Left kidney (tissue), 8 donors: ENCODE measurements at places on chromosomes 5 and 9. TPM values are rescaled to one million over a fixed set of nuclear protein-coding genes. Genes with fewer than 3 reads are reported as not detected.

PALM2AKAP2 gene
- 11.0 TPM for polyA plus RNA-seq

DNA sequence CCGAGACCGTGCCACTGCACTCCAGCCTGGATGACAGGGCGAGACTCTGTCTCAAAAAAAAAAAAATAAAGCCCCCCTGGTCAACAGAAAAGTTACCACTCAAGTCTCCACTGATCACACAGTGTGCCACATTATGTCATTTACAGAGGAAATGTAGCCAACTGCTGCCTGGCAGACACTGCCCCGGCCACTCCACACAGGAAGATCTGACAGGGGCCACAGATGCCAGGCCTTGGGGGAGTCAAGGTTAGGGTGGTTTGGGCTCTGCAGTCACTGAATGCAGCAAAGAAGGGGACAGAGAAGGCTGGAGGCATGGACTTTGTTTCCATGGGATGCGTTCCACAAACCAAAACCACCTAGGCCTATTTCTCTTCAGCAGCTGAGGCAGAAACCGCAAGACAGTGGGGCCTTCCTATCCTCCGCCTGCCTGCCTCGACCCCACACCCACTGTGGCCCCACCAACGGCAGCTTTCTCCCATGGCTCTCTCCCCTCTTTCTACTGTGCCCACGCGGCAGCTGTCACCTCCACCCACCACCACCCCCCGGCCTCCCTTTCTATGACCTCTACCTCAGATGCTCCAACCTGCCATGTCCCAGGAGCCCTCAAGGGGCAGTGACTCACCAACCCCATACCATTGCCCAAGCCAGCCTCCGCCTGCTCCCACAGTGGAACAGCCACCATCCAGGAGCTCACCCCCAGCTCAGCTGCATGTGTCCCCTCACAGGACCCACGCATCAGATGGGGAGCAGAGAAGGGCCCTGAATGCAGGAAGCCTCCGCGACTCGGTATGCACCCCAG lies 12.4 kb downstream of the IPPK start:
- no peak for DNase-seq

DNA sequence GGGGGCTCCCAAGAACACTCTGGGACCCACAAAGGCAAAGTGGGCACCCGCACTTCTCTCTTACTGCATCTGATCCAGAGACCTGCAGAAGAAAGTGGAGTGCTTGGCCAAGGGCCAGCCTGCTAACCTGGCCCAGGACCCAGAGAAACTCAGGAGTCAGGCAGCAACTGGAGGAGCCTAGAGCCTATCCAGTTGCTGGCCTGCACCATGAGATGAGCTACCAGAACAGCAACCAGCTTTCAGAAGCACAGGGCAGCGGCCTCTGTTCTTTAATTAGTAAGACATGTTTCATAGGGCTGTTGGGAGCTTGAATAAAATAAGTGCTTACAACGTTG lies 298.3 kb downstream of the GADD45G start:
- no peak for DNase-seq

DNA sequence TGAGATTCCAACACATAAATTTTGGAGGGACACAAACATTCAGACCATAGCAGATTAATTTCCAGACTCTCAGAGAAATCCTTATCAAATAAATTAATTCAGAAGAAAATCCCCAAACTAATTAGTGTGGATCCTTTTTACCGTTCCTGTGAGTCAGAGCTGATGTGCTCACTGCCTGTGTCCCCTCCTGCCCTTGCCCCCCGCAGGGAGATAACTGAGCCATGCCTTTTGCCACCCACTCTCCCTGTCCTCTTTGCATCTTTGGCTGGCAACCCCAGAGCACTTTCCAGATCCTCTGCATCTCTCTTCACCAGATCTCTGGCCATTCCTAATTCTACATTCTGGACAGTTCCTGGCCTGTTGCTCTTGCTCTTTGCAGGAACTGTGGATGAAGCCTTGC lies 135.4 kb upstream of the MAP1B start:
- DNase-seq = no peak

DNA sequence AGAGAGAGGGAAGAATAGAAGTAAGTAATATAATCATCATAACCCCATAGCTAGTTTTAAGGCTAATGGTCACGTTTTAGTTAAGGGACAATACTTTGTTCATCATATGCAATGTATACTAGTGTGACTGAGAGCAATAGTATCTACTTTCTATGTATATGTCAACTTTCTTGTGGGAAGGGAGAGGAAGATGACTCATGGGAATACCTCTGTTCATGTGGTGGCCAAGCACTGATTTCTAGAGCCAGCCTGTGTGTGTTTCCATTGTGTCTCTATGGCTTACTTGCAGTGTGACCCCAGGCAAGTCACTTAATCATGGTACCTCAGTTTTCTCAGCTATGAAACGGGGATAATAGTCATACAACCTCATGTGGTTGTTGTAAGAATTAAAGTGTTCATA lies 639.6 kb downstream of the CETN3 start:
- DNase-seq = no peak

DNA sequence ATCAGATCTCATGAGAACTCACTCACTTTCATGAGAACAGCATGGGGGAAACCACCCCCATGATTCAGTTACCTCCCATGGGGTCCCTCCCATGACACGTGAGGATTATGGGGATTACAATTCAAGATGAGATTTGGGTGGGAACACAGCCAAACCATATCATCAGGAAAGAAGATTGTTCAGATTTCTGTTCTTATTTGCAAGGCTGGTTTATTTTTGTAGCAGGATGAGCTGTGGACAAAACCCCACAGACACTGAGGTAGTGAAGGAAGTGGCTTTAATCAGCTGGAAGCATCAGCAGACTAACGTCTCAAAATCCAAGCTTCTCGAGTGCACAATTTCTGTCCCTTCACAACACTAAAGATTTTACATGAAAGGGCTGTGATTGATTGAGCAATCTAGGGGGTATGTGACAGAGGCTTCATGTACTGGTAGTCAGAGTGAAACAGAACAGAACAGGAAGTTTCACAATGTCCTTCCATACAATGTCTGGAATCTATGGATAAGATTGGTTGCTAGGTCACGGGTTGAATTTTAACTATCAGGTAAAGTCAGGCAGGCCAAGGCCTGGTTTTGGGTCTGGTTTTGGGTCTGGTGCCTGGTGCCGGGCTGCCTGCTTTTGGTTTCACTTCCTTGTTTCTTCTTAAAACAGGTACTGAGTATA lies 91.3 kb upstream of the ZNF366 start:
- DNase-seq = no peak

DNA sequence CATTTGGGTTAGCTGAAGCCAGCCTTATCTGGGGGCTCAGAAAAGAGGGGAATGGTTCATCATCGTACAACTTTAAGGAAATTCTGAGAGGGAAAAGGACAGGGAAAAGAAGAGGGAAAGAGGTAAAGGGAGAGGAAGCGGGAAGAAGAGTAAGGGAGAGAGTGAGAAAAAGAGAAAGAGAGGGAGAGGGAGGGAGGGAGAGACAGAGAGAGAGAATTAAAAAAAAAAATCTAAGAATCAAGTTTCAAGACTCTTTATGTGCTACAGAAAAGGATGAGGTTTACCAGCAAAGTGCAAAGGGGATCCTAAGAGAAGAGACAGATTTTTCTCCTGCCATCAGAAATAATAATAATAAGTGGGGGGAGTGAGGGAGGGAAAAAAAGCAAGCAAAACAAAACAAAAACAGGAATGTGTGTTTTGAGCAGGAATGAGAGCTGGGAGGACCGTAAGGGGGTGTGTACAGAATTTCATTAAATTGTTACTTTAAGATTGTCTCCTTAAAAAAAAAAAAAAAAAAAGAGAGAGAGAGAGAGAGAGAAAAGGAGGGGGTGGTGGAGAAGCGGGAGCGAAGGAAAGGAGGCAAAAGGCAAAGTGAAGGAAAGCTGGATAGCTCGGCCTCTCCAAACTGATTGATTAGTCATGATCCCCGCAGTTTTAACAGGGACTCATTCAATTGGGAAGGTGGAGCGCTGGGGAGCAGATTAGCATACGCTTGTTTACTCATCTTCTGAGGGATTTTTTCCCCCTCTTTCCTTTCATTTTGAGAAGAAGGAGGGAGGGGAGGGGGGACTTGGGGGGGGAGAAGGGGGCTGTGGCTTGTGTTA lies 438 bp upstream of the PAPPA start:
- no peak for DNase-seq

- DNase-seq = no peak
Observed at GRCh38 chr5:153905219-153905618, 133.5 kb downstream of the FAM114A2 start.

DNA sequence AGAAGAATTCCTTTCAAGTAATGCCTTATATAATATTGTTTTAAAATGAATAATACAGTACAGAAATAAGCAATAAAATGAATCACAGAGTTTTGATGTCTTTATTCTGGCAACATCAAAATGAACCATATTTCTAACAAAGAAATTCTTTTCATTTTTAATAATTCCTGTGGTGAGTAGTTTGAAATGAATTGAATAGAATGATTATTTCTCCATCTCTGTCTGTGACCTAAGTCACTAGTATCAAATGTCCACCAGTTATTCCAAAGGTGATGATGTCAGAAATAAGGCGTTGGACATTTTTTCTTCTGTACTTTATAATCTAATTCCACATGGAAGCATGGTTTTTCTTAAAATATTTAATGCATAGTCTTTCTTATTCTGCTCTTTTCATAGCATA lies 106.2 kb downstream of the ADAMTSL1 start:
- DNase-seq = no peak

DNA sequence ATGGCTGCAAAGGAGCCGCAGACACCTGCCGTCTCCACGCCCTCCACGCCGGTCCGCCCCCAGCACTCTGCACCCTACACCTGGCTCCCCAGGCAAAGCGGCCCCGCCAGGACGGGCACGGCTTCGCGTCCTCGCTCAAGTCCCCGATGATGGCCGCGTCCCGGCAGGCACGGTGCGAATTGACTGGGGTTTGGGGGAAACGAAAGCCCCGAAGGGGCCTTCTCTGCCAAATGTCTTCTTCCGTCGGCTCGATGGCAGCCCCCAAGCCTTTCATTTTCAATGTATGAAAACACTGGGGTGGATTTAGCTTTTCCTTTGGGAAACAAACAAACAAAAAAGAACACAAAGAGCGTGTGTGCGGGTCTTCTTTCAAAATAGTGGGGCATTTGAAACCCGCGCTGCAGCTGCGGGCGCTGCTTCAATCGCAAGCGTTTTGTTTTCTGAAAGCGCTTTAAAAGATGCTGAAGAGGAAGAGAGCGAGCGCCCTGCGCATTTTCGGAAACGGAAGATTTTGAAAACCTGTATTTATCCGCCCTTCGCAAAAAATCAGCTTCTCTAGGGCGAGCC lies 160.0 kb downstream of the RMI1 start:
- DNase-seq = peak; percentile 38

FOXD4L4 gene
- not detected for polyA plus RNA-seq

DNA sequence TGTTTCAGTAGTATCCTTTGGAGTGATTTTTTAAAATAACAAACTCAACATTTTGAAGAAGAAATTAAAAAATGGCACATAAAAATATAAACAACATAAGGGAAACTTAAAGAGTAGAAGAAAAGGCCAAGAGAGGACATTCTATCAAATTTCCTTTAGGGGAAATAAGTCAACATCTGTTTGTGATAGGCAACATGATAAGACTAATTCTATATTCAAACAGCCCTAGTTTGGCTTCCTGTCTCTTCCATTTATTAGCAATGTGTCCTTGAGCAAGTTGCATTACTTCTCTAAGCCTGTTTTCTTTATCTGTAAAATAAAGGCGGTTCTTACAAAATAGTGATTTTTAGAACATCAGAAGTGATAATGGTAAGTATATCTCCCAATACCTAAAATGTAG lies 24.7 kb downstream of the TYRP1 start:
- no peak for DNase-seq

- DNase-seq = no peak
Observed at GRCh38 chr9:111094433-111094924, 56.2 kb upstream of the LPAR1 start.

NRG2 gene
- polyA plus RNA-seq = 0.88 TPM

DNA sequence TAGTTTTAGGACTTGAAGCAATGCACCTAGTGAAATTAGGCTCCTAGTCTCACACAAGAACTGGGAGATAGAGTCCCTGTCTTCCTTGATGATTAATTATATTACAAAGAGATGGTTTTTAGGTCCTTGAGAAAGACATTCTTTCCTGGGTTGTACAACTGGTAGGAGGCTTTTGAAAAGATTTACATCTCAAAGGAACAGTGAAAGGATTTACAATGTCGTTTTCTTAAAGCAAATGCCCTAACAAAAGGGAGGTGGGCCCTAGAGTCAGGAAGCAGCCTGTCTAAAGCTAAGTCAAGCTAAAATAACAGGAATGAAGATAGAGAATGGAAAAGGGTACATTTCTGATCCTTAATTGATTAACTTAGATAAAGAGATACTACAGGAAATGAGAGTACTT lies 102.2 kb upstream of the IL7R start:
- no peak for DNase-seq

TXNDC8 gene
- not detected for polyA plus RNA-seq

DNA sequence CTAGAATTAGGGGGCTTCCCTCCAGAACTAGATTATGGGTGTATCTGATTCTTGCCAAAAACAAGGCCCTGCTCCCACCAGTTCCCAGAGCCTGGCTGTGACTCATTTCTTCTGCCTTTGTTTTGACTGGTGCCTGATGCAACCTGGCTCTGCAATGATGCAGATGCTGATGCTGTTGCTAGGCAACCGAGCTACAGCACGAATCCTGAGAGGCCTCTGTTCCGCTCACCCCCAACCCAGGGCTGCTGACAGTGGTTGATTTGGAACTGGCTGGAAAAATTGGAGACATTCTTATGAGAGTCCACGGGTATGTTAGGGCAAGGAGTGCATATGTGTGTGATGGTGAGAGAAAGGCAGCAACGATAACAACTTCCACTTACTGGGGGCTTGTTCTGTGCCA lies 100.3 kb downstream of the NSG2 start:
- DNase-seq = no peak

DNA sequence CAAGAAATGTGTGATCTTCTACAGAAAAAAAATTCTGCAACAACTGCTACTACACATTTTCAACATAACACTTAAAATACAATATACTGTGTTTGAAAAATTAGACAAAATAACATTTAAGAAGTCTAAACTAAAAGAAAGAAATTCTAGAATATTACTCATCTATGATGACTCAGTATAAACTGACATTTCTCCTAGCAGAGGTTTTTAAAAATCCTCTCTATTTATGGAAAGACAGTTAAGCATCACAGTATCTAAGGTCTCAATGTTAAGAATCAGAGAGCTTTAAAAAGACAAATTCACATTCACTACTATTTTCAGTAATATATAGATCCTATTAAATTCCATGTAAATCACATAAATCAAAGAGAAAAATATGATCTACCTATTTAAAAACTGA lies 61.3 kb downstream of the NR2F1-AS1 start:
- DNase-seq = no peak

- DNase-seq = no peak
Observed at GRCh38 chr9:90906316-90907055, 104.9 kb downstream of the SYK start.
